Posterior vena cava (tissue), 2 donors: ENCODE measurements at places on chromosomes 4 and X. TPM values are rescaled to one million over a fixed set of nuclear protein-coding genes. Genes with fewer than 3 reads are reported as not detected.

Gene CACNA1F
- total RNA-seq: 0.09 TPM

Gene S100G
- total RNA-seq: not detected

Gene NPY1R
- 61.9 TPM for total RNA-seq

DNA sequence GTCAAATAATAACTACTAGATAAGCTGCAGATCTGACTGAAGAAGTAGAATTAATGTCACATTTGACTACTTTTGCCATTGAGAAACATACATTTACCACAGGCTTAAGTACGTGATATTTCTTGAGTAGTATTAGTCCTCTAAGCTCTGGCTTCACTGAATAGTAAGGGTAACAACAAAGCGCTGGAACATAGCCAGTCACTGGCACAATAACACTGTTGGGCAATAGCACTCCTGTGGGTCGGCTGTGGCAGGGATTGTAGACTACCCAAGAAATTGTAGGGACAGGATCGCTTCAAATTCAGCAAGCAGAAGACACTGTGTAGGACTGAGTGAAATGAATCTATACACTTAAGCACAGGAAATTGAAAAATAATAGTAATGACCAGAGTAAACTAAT lies 27.1 kb upstream of the IL15 start:
- no peak for DNase-seq

DNA sequence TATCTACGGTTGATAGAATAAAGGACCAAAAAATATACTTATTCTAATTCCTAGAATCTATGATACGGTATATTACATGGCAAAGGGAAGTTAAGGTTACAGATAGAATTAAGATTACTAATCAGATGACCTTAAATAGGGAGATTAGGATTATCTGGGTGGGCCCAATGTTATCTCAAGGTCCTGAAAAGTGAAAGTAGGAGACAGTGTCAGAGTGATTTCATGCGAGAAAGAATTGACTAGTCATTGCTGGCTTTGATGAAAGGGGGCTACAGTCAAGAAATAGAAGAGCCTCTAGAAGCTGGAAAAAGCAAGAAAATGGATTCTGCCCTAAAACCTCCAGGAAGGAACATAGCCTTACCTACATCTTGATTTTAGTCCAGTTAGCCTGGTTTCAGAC lies 176.9 kb upstream of the PPP1R2C start:
- DNase-seq: no peak

Gene CORIN
- total RNA-seq: 0.32 TPM

Gene LIMCH1
- 68.0 TPM for total RNA-seq

- DNase-seq: no peak
Measured at GRCh38 chr4:117063961-117064696, 21.2 kb downstream of the TRAM1L1 start.

GRCh38 chrX:81202456-81202819 lies 536 bp downstream of the SH3BGRL start:
- DNase-seq: no peak

GRCh38 chr4:77877771-77878565 lies 15.3 kb downstream of the MRPL1 start:
- DNase-seq: no peak

DNA sequence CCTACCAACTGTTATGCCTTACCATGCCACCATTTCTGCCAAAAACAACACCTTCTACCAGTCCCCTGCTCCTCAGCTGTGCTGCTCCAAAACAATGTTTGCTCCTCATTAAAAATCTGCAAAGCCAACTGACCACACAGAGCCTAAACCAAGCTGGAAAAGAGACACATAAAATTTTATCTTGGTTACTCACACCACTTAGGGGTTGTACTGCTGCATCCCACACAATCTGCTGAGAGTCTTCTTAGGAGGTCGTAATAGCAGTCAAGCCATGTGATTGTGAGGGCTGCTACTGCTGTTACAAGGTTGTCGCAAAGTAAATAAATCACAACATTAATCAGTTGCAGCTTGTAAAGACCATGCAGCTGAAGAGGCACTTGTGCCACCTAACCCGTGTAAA lies 607.4 kb upstream of the FAM241A start:
- no peak for DNase-seq

DNA sequence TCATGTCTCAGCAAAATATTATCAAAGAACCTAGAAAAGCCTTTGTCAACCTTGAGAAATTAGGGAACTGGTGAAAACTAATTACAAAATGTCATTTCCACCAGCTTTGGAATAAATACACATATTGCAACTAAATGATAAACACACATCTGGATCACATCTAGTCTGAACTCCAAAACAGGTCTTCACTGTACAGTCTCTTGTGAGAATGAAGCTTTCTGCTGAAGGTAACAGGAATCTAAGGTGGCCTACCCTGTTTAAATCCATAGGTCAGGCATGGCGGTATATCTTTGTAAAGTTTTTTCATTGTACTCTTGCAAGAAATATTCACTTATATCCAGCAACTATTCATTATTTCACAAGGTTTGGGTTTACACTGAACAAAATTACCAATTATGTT lies 1.7 kb downstream of the SH3D19 start:
- no peak for DNase-seq

- DNase-seq: no peak
Measured at GRCh38 chrX:49748211-49748956, 52.6 kb upstream of the PAGE1 start.

Gene PDZD11
- 22.9 TPM for total RNA-seq

Gene CFP
- 10.0 TPM for total RNA-seq

Gene MGARP
- total RNA-seq: 4.2 TPM

Gene GLRA2
- not detected for total RNA-seq
